ENCODE measurements at places on chromosomes 7 and 10. TPM values are rescaled to one million over a fixed set of nuclear protein-coding genes. Genes with fewer than 3 reads are reported as not detected.

Gene SPDYE11
- not detected for total RNA-seq

DNA sequence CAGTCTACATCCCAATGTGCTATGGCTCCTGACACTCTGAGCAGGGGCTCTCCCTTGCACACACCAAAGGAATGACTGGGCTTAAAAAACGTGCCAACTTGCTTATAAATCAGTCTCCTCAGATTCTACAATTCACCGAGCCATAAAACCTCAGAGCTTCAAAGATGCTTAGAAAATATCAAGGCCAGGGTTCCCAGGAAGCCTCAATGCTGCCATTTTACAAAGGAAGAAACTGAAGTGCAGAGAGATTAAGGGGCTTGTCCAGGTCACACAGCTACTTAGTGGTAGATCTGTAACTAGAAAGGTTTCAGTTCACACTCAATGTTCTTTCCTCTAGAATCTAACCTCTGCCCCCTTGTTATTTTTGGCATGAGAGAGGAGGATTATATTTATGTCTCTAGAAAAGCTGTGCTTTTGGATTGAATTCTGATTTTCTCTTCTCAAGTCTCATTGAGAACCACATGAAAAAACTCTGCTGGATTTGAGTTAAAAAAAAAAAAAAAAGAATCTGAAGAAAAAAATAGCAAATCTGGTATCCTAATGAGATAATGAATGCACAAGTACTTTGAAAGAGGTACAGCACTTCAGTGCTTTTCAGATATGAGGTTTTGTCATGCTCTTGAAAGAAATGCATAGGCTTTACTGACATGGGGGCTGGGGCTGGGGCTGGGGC is 22.3 kb upstream of the TSPAN33 start:
- DNase-seq = no peak
- H3K27ac ChIP-seq = no peak overlapping the region
- no peaks in the 10 kb centered on the region for H3K4me1 ChIP-seq
- peaks cover 4% of the 10 kb centered on the region for H3K27me3 ChIP-seq

DNA sequence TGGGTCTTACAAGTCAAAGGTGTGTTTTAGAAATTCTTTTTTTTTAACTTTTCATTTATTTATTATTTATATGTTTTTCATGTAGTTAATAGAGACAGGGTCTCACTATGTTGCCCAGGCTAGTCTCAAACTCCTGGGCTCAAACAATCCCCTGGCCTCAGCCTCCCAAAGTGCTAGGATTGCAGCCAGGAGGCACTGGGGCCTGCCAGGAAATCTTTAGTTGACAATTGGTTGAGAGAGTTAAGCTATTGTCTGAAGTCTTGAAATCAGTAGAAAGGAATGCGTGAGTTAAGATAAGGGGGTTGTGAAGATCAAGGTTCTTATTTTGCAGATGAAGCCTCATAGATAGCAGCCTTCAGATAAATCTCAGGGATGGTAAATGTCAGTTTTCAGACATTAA is 245.4 kb upstream of the GALNT17 start:
- no peaks in the 10 kb centered on the region for H3K27me3 ChIP-seq
- H3K4me1 ChIP-seq = no peaks in the 10 kb centered on the region
- H3K36me3 ChIP-seq = no peaks in the 10 kb centered on the region
- no peak for DNase-seq

Gene EGR2
- total RNA-seq = 89.9 TPM

DNA sequence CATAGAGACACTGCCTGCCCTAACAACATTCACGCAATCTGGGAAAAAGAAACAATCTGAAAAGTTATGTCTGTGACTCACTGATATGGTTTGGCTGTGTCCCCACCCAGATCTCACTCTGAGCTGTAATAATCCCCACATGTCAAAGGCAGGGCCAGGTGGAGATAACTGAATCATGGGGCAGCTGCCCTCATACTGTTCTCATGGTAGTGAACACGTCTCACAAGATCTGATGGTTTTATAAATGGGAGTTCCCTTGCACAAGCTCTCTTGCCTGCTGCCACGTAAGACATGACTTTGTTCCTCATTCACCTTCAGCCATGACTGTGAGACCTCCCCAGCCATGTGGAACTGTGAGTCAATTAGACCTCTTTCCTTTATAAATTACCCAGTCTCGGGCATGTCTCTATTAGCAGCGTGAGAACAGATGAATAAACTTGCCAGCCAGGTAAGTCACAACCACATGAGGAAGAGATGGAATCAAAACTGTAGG is 341.5 kb upstream of the AOAH start:
- no peak overlapping the region for H3K27ac ChIP-seq
- H3K36me3 ChIP-seq = no peaks in the 10 kb centered on the region
- no peak overlapping the region for H3K4me3 ChIP-seq
- H3K27me3 ChIP-seq = no peaks in the 10 kb centered on the region
- no peak for DNase-seq

Data from CD8-positive, alpha-beta memory T cell (primary cell).